Hepatic stellate cell (primary cell): ENCODE measurements at places on chromosomes 1 and 21.

DNA sequence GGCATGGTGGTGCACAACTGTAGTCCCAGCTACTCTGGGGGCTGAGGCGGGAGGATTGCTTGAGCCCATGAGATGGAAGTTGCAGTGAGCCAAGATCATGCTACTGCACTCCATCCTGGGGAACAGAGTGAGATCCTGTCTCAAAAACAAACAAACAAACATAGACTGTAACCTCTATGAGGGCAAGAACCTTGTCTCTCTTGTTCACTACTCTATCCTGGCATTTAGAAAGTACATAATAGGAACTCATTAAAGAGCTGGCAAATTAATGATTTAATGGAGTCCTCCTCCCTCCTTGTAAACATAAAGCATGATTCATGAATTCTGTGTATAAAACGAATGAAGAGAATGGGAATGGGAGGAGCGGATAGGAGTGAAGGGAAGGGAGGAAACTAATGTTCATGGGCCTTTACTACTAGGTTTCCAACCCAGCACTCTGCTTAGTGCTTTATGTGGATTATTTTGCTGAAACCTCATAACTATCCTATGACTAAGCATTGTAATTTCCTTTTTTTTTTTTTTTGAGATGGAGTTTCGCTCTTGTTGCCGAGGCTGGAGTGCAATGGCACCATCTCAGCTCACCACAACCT lies 8.6 kb downstream of the LMOD1 start:
- peak; percentile 67 for DNase-seq

DNA sequence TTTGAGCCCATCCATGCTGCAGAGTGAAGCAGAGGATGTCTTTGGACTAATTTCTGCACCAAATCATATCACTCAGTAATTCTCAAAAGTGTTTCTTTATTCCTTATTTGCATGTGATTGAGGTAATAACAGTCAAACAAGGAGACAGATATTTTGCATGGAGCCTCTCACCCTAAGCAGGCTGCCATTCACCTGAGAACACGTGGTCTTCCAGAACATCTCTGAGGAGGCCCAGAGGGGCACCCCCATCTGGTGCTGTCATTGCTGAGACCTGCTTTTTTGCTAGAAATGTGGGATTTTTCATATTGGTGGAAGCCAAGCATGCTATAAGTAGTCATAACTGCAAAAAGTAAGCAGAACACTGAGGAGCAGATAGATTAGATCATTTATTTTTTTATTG lies 7.7 kb downstream of the SLC37A1 start:
- DNase-seq, result no peak

- DNase-seq, result no peak
These were observed 19.7 kb upstream of the KCNC4 start for GRCh38 chr1:110190282-110190929.

- no peak for DNase-seq
These were observed 18.1 kb upstream of the IL19 start for GRCh38 chr1:206752481-206752880.

DNA sequence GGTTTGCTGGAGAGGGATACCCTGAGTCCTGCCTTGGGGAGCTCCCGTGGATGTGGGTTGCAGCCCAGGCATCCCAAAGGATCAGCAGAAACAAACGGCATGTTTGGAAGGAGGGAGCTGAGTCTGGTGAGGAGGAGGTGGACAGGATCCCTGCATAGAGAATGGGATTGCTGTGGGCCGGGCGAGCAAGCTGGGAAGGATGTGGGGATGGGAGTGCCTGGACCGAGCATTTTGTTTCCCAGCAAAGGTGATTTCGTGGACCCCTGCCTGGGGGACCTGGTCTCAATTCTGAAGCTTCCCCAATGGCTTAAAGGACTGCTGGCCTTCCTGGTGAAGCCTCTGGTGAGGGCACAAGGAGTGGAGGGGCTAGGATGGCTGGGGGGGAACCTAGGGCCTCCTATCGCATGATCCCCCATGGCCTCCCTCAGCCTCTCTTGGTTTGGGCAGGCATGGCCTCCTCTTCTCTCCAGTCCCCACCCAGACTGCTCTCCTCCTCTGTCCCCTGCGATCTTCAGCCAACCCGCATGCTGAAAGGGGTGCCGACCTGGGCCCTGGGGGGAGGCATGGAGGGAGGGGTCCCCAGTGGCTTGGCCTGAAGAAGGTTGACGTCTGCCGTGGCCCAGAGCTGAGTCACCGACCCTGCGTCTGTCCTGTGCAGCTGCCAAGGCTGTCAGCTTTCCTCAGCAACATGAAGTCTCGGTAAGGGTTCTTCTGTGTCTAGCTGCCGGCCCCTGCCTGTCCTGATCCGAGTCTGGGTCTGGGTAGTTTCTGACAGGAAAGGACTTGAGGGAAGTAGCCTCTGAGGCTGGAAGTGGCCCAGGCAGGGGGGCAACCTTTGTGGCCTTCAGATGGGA lies 16.3 kb downstream of the FAAH start:
- DNase-seq, result no peak

GRCh38 chr1:172277989-172278388 lies 142.5 kb upstream of the C1orf105 start:
- DNase-seq, result no peak

DNA sequence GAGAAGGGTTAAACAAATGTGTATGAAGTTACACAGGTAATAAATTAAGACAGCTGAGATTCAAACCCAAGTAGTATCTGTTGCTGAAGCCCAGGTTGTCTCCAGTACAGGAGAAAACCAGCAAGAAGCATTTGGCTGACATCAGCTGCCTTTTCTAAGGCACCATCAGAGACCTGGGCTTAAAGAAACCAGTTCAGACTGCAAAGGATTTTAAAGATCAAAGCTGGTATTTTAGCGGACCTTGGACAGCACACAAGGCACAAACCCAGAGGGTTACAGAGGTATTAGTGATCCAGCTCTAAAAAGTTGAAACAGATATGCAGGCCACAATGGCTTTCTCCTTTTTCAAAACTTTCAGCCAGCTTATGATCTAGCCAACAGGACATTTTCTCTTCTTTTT lies 23.4 kb downstream of the BEND5 start:
- no peak for DNase-seq

GRCh38 chr1:107474877-107475612 lies 334.2 kb downstream of the NTNG1 start:
- no peak for DNase-seq

DNA sequence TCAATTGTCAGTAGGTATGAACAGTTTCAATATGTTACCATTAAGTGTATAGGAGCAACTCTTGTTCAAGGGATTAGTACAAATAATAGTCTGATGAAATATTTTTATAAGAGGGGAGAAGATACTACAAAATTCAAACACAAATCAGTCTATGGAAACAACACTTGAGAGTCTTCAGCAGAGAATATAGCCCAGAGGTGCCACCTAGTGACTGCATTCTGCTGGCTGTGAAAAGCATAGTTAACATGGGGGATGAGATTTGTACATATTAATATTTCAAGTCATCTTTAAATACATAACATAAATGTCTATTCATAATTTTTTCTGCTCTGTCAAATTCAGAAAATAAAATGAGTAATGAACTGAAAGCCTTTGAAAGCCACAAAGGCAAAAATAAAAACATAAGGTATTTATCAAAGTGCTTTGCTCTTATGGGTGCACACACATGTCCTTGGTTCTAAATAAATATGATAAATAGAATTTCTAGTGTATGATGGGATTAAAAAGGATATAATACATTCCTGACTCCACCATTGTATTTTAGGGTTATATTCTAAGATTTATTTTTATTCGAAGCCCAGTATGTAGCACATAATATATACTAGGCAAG lies 440.9 kb upstream of the ZRANB2 start:
- DNase-seq, result peak; percentile 15
